ENCODE measurements at places on chromosomes 11 and 22. TPM values are rescaled to one million over a fixed set of nuclear protein-coding genes. Genes with fewer than 3 reads are reported as not detected.

SCARF2 gene
- total RNA-seq, result 2.7 TPM

GRCh38 chr11:72525466-72525865 is 91.1 kb upstream of the CLPB start:
- DNase-seq, result peak; percentile 34

DNA sequence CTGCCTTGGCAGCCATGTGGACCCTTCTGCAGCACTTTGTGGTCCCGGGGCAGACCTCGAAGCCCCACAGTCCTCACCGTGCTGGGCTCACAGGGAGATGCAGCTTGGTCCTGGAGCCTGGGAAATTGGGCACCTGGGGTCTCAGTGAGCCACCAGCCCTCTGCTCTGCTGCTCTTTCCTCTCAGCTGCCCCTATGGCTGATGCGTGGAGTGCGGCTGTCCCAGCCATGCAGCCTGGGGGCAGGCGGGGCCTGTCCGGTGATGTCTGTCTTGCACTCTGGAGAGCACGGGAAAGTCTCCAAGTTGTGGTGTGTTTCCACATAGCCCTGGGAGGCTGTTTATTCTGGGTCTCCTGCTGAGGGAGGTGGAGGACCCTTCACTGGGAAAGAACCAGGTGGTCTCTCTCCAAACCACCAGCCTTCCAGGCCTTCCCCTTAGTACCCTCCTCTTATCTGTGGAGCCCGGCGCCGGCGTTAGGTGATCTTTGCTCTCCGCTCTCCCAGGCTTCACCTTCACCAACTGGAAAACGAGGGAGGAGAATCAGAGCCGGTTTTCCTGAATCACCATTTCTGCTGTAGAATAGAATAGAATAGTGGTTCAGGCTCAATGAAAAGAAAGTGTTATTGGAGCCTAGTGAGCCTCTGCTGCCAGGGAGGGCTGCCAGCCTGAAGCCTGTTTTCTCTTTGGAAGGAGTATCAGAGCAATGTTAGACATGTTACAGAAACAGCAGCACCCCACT is 41.2 kb upstream of the GRAMD4 start:
- peak; percentile 82 for DNase-seq

DNA sequence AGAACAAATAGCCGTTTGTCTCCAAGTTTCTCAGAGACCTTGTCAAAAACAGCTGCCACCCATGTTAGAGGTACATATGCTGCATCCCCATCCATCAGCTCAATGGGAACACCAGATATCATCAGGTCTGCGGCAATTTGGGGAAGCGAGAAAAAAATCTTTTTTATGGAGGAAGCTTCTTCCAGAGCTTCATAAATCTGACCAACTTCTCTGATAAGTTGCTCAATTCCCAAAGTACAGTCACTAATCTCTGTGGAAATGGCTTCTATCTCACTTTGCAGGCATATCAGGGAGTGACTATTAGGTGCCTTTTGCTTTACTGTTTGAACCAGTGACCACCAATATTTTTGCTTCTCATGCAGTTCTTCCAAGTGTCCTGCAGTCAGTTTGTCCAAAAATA is 34.3 kb upstream of the MRPL17 start:
- no peak for DNase-seq

CCDC34 gene
- total RNA-seq, result 9.8 TPM

- no peak for DNase-seq
Observed at GRCh38 chr11:115806056-115806455, 301.8 kb upstream of the CADM1 start.

DNA sequence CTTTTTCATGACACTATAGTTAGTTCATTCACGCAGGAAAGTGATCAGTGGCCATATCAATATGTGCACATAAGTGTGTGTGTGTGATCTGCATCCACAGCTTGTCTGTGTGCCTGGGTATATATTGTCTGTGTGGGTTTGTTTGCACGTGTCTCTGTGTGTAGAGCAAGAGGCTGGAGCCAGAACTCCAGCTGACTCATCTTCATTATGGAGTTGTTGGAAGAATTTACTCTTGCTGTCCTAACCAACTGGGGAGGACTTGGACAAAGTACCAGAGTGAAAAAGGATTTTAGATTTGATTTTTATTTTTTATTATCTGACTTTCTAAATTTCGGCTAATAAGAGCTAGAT is 63.9 kb downstream of the TP53I11 start:
- no peak for DNase-seq

GRM5 gene
- total RNA-seq, result not detected

TRMT112 gene
- 83.4 TPM for total RNA-seq

Measured in left ventricle myocardium superior (tissue), 1 donor.